Activated T-cell treated with anti-CD3 and anti-CD28 coated beads, Interleukin-2, amount 50 U/mL, for 1 hour (primary cell): ENCODE measurements at places on chromosomes 11 and 22.

DNA sequence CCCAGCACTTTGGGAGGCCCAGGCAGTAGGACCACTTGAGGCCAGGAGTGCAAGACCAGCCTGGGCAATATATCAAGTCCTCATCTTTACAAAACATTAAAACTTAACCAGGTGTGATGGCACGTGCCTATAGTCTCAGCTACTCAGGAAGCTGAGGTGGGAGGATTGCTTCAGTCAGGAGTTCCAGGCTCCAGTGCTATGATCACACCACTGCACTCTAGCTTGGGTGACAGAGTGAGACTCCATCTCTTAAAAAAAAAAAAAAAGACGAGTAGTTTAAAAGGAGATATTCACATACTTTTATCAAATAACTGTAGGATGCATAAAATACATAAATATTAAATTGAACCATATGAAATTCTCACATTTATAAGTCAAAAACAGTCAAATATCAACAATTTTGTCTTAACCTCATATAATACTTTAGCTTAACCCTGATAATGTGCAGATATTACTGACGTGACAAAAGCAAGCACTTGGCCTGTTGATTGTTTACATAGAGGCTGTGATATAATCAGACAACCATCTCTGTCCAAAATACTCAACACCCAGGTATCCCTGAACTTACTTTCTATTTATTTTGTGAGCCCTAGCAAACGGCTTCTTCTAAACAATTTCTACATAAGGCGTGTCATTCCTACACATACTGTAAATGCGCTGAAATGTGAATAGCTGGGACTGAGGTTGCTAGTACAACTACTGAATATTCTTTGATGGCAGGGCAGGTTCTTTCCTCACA, 57.0 kb downstream of the PRCP start:
- DNase-seq = no peak

DNA sequence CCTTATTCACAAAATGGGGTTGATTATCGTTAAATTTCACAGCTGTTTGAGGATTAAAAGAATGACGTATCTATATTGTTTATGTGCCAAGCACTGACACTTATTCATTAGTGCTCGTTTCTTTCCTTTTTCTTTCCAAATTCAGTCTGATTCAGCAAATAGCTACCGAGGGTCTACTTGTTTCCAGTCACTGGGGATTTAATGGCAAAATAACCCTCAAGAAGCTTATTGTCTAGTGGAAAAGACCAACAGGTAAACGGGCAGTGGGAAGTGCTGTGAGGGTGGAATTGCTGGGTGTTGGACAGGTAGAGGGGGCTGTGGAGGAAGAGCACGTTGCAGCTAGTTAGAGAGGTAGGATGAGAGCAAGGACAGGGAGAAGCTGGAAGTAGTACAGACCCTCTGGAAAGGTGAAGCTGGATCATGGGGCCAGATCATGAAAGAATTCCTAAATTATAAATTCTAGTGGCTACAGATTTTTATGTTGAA, 48.3 kb upstream of the BIRC3 start:
- no peak for DNase-seq

GRCh38 chr11:46336563-46337180, 10.6 kb upstream of the DGKZ start:
- DNase-seq = no peak

- no peak for DNase-seq
Measured at GRCh38 chr11:61145228-61146005, 15.8 kb downstream of the VPS37C start.

GRCh38 chr11:4748438-4748837, 21.3 kb downstream of the OR51F1 start:
- DNase-seq = no peak

DNA sequence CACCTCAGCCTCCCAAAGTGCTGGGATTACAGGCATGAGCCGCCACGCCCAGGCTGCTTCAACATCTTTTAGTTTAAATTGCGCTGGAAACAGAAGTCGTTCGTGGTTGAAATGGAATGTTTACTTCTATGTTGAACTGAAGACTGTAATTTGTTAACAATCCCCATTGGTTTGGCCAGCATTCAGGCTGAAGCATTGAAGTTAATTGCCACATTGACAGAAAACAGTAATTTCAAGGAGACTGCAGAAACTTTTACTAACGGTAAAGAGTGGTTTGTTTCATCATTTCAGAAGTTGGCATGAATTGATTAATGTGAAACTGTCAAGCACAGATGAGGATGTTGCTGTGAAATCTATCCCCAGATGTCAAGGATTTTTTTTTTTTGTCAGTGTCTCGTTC, 14.2 kb downstream of the AP5B1 start:
- DNase-seq = no peak

GRCh38 chr11:120391854-120392253, 55.6 kb downstream of the ARHGEF12 start:
- DNase-seq = no peak

- DNase-seq = no peak
Measured at GRCh38 chr11:133724116-133724515, 121.2 kb downstream of the SPATA19 start.

- DNase-seq = no peak
Measured at GRCh38 chr11:72989727-72990126, 152.4 kb downstream of the FCHSD2 start.
